ENCODE measurements at places on chromosomes 16 and 17. TPM values are rescaled to one million over a fixed set of nuclear protein-coding genes. Genes with fewer than 3 reads are reported as not detected.
A peak's percentile ranks its signal among the peaks of the same experiment; 100 is the strongest.

- DNase-seq, result no peak
Measured at GRCh38 chr17:49881054-49881402, 33.2 kb upstream of the TAC4 start.

GRCh38 chr17:61345825-61346666, 53.6 kb upstream of the TBX2 start:
- no peak for DNase-seq

DNA sequence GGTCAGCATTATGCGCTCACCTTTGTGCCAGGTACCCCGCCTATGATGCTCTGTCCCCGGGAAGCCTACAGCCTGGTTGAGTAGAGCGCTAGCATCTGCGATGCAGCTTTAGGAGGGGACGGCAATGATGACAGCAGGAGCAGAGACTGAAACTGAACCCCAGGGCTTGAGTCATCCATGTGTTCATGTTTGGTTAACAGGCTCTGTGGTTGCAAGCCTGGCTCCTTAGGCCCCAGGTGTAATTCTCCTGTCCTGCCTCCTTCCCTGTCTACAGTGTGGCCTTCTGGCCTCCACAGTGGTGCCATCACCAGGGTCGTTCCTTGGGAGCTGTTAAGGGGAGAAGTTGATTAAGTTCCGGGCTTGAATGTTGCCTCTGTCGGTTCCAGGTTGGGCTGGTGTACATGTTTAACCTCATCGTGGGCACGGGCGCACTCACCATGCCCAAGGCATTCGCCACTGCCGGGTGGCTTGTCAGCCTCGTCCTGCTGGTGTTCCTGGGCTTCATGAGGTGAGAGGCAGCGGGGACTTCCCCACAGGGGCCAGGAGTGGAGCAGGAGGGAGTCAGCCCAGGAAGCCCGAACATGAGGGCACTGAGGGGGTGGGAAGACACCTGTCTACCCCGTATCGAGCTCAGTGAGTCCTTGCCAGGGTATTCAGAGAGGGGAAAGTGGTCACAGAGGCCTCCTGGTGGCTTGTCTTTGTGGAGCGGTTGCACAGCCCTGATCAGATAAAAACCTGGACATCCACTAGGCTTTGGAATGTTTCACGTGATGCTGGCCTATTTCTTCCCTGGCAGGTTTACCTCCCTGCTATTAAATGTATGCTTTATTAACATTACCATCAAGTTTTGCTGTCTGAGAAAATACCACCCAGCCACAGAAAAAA, 9.2 kb upstream of the NAT9 start:
- no peak for DNase-seq

DNA sequence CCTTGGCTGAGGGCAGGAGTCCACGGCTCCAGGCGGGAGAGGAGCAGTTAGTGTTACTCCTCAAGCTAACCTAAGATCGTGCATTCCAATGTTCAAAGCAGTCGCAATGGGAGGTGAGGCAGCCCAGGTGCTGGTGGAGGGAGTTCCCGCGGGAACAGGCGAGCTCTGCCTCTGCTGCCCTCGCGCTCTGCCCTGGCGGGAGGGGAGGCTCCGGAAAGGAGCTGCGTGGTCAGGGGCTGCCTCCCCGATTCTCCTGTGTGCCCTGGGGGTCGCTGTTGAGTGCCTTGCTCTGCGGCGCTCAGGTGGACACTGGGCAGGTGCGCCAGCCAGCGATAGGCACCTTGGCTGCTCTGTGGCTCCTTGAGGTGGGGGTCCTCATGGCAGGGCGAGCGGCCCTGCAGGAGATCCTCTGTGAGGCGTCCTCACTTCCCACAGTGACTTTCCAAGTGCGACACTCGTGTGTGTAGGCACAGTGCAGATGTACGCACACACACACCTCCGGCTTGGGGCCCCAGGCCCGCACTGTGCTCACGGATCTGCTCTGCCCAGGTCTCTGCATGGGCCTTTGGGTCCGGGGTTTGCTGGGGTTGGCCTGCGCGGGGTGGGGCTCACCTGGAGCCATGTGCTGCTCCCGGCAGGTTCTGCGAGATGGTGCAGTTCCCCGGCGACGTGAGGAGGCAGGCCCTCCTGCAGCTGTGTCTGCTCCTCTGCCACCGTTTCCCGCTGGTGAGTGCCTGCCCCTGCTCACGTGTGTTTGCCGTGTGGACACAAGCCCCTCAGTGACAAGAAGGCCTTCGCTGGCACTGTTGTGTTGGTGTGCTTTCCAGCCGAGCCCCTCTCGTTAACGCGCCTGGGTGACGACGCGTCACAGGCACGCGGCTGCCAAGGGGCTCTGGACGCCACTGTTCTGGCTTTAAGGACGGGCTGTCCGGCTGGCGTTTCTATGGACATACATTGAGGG, 97.9 kb upstream of the ZNF750 start:
- DNase-seq, result no peak

DNA sequence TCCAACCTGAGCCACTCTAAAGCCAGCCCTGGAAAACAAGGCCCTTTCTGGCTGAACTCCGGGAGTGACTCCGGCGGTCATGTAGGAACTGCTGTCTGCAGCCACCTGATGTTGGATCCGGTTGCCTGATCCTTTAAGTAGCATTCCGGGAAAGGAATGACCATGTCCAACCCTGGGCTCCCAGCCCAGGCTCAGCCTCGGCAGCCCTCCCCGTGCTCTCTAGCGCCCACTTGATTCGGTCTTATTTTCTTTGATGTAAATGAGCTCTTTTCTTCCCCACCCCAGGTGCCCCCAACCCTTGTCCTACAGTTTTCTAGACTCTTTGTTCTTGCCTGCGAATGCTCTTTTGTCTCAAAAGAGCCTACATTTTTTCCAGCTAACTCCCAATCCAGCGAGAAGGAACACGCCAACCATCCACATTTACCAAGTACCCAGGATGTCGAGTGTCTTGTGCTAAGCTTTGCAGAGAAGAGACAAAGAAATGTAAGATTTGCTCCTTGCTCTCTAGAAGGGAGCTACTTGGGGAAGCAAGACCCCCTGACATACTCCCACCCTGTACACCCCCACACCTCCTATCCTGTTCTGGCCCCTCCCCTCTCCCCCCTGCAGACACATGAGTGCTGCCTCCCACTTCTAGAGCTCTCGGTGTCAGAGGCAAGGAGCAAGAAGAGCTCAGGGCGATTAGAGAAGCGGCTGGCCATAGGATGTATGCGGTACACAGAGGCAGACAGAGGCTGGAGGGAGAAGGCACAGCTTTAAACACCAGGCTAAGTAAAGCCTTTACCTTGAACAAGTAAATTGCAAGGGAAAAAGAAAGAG, 53.8 kb downstream of the COG7 start:
- no peak for DNase-seq

DNA sequence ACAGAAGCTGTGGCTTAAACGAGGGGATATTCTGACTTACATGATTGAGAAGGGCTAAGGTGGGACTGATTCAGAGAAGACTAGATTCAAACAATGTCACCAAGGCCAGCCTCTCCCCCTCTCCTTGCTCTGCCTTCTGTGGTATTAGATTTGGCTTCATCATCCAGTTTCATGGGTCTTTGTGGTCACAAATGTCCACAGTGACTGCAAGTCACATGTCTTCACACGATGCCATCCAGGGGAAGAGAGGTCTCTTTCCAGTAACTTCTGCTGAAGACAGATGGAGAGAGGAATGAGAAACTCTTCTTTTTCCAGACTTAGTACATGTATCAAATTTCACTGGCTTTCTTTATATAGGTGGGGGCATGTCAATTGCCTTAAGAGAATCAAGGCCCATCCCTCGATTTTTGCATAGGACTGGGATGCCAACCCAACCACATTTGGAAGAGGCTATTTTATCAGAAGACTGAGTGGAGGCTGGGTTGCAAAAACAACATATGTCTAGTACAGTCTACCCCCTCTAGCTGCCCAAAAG, 57.3 kb upstream of the HNF1B start:
- no peak for DNase-seq

DNA sequence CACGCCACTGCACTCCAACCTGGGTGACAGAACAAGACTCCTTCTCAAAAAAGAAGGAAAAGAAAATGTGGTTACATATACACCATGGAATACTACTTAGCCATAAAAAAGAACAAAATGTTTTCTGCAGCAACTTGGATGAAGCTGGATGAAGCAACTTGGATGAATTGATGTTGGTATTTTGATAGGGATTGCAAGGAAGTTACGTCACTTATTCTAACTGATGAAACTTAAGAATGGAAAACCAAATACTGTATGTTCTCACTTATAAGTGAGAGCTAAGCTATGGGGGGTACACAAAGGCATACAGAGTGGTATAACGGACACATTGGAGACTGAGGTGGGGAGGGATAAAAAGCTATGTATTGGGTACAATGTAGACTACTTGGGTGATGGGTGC, 17.5 kb downstream of the PLA2G10 start:
- no peak for DNase-seq

- no peak for DNase-seq
Measured at GRCh38 chr17:79214940-79215604, 140.4 kb downstream of the ENGASE start.

DNA sequence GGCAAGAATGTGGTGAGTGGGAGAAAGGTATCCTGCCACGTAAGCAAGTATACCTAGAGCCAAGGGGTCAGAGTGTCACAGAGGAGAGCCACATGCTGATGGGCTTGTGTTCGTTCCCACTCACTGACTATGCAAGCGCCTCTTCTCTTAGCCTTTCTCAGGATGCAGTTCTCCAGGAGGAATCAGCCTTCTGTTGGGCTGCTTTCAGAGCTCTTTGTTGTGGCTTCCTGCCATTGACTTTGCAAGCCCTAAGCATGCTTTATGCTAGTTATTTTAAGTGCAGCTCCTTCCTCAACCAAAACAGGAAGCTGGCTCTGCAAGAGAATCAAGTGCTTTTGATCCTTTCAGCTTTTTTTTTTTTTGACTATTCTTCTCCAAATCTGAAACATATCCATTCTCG, 66.6 kb downstream of the SIAH1 start:
- DNase-seq, result peak; percentile 41

DNA sequence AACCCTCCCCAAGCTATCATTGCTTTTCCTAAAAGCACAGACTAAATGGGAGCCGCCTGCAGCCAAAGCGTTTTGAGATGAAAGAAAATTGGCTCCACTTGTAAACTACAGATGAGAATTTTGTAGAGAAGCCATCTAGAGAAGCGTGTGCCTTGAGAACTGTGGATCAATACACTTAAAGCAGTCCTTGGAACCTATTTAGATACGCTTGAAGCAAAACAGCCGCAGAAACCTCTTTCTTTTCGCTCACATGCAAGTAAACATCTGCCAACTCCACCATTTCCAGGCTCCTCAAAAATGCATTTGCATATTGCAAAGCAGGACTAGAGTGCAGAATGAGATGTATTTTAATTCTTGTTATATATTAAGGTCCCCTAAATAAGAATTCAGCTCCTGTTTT, 13.1 kb downstream of the KIAA0513 start:
- no peak for DNase-seq

The KRTAP3-2 gene
- total RNA-seq, result not detected

DNA sequence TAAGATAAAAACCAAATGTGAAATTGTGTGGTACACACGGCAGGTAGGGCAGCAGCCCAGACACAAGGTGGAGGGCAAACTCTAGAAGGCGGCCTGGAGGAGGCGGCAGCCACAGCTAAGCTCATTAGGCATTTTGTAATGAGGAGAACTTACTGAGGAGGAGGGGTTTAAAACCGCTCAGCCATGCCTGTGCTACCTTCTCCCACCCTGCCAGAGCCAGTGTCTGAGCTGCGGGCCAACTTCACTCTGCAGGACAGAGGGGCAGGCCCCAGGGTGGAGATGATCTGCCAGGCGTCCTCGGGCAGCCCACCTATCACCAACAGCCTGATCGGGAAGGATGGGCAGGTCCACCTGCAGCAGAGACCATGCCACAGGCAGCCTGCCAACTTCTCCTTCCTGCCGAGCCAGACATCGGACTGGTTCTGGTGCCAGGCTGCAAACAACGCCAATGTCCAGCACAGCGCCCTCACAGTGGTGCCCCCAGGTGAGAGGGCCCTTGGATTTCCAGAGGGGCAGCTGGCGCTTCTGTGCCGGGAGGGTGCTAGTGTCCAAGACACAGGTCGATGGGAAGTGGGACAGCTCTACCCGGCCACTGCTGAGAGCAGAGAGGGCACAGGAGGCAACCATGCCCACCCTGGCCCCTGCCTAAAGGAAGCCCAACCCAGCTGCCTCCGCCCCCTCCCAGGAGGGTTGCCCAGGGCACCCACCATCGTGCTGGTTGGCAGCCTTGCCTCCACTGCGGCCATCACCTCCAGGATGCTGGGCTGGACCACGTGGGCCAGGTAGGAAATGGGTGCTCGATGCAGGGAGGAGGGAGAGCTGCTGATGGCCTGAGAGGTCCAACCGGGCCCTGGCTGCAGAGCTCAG, 4.3 kb upstream of the SYNGR2 start:
- no peak for DNase-seq

DNA sequence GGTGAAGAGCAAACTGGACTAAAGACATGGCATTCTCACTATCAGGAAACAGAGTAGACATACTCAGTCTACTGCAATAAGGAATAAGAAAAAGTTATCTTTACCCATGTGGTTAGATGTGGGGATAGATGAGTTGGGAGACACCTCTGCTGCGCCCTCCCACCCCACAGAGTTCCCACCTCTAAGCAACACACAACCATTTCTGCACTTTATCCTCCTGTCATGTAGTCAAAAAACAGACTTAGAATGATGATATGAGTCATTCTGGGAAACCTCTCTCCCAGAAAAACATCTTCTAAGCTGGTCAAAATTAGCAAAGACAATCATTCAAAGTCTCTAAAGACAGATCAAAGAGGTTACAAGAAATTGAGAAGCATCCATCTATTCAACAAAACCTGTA, 94.9 kb downstream of the CACNG1 start:
- no peak for DNase-seq

DNA sequence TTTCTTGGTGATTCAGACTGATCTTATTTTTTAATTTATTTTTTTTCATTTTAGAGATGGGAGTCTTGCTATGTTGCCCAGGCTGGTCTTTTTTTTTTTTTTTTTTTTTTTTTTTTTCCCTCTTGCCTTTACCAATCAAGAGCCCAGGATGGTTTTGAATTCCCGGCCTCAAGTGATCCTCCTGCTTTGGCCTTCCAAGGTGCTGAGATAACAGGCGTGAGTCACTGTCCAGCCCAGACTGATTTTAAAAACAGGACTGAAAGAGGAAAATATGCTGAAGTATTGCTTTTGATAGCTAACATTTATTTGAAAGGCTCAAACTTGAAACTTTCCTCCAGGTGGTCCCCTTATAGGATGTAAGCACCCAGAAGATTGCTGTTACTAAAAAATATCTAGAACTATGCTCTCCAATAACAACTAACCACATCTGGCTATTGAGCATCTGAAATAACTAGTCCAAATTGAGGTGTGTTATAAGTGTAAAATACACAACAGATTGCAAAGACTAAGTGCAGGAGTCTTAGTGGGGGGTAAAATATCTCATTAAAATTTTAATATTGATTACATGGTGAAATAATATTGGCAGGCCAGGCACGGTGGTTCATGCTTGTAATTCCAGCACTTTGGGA, 15.8 kb upstream of the BRIP1 start:
- no peak for DNase-seq

The KRTAP29-1 gene
- total RNA-seq, result not detected

DNA sequence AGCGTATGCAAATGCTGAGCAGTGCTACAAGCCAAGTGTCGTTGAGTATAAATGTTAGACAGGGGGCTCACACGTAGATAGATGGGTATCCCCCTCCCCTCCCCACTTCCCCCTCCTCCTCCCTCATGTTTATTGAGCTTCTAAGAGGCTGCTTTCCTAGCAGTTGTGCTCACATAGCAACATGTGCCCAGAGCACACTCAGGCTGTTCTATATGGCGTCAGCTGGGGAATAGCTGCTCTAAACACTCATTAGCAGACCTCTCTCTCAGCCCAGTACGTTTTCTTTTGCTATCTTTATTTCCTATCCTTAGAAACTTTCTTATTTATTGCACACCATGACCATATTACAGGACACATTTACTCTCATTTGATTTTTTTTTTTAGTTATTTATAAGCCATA, 1.8 kb downstream of the KCNJ2 start:
- DNase-seq, result no peak

- DNase-seq, result no peak
Measured at GRCh38 chr17:77449908-77450741, 309.4 kb downstream of the SEC14L1 start.

The TP53TG3 gene
- not detected for total RNA-seq

The STAC2 gene
- total RNA-seq, result 0.27 TPM

Measured in naive thymus-derived CD8-positive, alpha-beta T cell (primary cell).